PC-9 (cell line): ENCODE measurements at places on chromosomes 2 and 18. TPM values are rescaled to one million over a fixed set of nuclear protein-coding genes. Genes with fewer than 3 reads are reported as not detected.

Gene TLX2
- total RNA-seq = 3.1 and 3.8 TPM in 2 replicates

Gene DNAH6
- total RNA-seq = not detected in 2 replicates

DNA sequence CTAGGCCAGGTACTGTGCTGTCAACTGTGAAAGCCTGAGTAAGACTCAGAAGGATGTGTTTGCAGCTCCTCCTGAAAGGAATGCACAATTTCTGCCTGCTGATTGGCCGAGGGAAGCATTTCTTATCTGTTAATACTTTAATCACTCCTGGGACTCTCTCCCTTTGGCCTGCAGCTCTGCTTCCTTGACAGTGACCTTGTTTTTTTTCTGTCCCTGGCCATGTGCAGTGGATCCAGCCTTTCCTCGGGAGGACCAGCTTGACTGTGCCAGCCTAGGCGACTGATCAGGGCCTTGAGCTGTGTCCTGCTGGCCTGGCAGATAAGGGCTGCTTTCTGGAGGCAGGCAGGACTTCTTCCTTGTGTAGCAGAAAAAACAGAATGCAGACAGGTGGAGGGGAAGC lies 10.0 kb downstream of the RNF144A start:
- DNase-seq = no peak

DNA sequence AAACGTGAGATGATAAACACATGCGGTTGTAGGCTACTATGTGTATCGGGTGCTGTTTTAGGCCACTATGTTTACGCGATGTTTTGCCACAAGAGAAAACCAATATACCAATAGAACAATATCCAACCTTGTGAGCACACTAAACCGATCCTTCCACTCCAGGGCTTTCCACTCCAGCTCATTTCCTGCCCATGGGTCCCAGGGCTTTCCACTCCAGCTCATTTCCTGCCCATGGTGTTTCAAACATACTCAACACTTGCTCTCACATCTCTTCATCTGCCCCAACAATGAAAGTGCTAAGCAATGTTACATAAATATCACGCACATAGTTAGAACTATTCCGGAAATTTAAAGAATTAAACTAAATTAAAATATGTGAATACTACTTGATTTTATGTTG lies 80.0 kb downstream of the EPB41L3 start:
- no peak for DNase-seq

- DNase-seq = no peak
Measured at GRCh38 chr2:31227110-31227509, 6.8 kb upstream of the EHD3 start.
